ENCODE measurements at places on chromosomes 3 and 15. TPM values are rescaled to one million over a fixed set of nuclear protein-coding genes. Genes with fewer than 3 reads are reported as not detected.

DNA sequence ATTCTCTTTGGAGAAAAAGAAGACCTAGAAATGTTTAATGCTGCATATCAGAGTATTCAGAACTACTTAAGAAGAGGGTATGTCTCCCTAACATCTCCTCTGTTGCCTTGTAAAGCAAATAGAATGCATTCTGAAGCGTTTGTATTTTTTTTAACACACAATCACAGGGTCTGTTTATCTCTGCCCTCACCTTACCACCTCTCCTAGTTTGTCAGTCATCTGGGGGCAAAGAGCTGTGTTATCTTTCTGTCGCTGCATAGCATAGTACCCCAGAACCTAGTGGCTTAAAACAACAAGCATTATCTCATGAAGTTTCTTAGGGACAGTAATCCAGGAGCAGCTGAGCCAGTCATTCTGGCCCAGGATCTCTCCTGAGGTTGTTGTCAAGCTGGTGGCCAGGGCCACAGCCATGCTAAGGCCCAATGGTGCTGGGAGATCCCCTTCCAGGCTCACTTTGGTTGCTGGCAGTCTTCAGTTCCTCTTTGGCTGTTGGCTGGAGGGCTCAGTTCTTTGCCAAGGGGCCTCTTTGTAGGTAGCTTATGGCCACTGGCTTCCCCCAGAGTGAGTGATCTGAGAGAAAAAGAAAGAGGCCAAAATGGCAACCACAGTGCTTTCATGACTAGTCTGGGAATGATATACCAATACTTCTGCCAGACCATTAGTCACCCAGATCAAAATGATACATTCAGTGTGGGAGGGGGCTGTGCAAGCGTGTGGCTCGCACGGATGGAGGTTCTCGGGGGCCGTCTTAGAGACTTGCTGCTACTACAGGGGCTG, 17.8 kb downstream of the EDEM1 start:
- DNase-seq, result no peak

GRCh38 chr3:191292243-191293015, 36.8 kb upstream of the CCDC50 start:
- no peak for DNase-seq

Gene TRAIP
- 18.9 TPM for total RNA-seq

Gene CHRM5
- not detected for total RNA-seq

Measured in epithelial cell of proximal tubule (primary cell).